Hypothalamus (tissue), 51 donors: ENCODE measurements at places on chromosomes 7 and 10.

DNA sequence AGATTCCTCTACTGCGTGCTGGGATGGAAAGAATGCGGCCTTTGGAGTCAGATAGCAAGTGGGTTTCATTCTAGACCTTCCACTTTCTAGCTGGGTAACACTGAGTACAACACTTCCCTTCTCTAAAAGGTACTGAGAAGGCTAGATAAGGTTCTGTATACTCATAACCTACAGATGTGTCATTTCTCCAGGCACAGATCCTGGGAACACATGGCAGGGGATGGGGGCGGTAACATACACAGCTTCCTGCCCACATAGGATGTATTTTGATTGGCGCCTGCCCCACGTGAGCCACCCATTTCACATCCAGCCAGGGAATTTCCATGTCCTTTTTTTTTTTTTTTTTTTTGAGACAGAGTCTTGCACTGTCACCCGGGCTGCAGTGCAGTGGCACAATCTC, 31.8 kb downstream of the KLRG2 start:
- no peak for DNase-seq

DNA sequence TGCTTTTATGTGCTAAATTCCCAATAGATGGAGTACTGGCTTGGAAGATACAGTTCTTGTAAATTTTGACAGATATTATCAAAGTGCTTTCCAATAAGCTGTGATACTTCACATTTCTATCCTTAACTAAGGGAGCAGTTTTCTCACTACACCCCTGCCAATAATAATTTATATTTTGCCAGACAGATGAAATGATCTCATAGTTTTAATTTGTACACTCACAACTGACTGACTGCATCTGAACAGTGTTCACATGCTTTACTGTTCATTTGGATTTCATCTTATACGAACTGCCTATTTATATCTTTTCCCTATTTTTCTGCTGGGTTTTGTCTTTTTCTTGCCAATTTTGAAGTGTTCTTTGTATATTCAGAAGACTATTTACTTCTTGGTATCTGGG, 96.0 kb downstream of the BRAF start:
- DNase-seq, result no peak

- no peak for DNase-seq
These were observed 126.5 kb downstream of the CUBN start for GRCh38 chr10:17003151-17003550.

DNA sequence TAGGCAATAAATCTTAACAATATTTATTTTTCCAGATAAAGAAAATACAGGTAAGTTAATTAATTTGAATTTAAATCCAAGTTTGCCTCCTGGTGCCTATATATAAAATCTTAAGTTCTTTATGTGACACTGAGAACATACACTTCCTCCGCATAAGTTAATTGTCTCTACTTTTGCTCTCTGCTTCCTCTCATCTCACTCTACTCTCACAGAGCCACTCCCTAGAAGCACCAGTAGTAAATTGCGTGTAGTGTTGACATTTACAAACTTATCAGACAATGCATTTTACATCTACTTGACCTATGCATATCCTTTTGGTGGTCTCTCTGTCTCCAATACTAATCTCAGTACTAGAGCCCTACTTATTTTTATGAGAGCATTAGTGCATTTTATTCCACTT, 144.5 kb downstream of the ETV1 start:
- no peak for DNase-seq

DNA sequence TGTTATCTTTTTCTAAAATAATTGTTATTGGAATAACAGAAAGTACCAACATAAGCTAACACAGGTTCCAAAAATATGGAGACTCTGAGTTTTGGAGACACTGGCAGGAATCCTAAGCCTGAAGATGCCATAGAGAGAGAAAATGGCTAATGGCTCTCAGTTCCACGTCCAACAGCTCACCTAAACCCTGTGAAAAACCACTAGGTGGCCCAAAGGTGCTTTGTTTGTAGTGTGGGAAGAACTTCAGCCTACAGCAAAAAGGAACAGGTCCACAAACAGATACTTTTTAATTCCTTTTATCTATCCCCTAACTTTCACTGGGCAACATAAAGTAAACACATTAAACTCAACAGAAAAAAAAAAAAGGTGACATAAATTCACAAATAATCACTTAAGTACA, 272.3 kb downstream of the SEMA3D start:
- DNase-seq, result no peak

GRCh38 chr7:1090686-1091643, 3.1 kb downstream of the GPER1 start:
- no peak for DNase-seq

DNA sequence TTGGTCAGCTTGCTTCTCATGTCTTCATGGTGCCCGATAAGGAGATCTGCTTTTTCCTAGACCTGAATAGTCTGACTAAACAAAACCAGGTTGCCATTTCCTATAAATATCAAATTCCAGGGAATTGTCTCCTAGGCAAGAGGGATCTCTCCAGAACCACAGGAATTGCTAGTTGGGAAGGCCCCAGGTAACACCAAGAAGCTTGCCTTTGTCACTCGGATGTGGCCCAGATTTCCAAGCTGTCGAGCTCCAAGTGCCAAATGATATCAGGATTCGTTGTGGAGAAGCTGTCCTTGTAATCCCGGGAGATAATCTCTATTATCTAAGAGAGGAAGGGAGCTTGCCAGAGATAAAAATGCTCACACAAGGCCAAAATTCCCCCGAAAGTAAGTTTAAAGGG, 1288.5 kb upstream of the AUTS2 start:
- no peak for DNase-seq

- DNase-seq, result no peak
These were observed 18.5 kb upstream of the C10orf67 start for GRCh38 chr10:23362879-23363792.

DNA sequence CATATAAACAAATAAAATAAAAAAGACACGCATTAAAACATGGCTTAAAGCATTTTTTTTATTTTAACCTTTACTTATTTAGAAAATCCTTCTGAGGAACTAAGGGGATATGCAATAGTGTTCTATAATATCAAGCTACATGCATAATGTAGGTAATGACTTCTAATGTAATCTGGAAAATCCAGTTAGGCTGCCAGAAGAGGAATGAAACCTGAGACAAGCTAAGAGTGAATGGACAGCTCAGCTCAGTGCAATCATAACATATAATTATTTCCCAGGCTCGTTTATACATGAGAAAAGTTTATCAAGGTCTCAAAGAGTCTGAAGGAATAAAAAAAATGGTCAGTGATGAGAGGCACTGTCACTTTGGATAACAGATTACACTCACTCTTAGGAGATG, 649.0 kb upstream of the PCDH15 start:
- DNase-seq, result no peak
